ENCODE measurements at places on chromosomes 5 and 9.
A peak's percentile ranks its signal among the peaks of the same experiment; 100 is the strongest.

DNA sequence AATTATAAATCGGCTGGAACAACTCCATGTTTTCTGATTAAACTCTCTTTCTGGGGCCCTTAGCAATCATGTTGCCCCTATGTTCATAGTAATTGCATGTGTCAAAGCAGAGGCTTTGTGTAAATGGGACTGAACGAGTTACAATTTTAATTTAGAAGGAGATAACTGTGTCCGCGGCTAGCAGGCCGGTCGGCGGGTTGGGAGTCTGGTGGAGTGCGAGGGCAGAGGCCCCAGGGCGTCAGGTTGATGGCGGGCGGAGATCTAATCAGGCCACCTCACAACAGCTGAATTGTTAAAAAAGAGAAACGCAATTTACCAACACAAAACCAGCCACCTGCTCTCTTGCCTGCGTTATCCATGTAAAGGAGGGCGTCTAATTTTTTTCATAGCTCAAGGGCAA lies 134.9 kb upstream of the LPCAT1 start:
- DNase-seq: no peak

DNA sequence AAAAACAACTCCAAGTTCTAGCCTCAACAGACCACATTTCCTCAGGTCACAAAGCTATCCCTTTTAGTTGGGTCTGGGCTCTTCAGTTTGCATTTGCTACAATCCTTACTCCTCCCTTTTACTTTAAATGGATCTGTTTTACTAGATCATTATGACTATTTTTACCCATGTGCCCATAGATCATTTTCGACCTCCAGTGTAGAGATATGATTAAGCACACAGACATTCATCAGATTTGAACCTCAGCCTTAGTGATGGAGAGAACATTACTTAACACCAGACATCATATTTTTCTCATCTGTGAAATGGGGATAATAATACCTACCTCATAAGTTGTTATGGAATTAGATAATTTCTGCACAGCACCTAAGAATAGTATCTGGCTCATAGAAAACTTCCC lies 141.9 kb downstream of the NPR3 start:
- no peak for DNase-seq

DNA sequence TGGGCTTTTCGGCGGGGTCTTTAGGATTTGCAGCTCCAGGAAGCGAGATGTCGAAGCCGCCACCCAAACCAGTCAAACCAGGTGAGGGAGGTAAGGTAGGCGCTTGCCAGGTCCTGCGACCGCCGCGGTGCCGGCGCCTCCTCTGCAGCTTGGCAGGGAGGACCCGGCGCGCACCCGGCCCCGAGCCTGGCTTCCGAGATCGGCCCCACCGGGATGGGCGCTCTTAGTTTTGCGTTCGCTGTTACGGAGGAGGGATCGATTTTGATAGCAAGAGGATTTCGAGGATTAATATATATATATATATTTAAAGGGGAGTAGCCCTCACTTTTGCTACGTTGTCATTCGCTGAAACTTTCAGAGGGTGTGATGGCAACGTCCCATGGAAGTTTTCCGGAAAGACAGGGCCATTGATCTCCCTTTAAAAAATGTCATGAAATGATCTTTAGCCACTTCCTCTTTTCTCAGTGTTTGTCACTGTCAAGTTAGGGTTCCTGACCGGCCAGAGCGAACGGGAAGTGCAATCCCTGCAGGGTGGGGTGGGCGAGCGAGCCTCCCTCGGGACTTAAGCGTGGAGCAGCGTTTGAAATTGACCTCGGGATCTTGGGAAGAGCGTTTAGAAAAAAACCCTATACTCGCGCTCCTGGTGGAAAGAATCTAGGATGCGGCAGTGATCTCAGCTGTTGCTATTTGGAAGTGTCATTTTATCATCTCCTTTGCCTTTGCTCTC lies 495 bp downstream of the OSTF1 start:
- DNase-seq: peak; percentile 35

DNA sequence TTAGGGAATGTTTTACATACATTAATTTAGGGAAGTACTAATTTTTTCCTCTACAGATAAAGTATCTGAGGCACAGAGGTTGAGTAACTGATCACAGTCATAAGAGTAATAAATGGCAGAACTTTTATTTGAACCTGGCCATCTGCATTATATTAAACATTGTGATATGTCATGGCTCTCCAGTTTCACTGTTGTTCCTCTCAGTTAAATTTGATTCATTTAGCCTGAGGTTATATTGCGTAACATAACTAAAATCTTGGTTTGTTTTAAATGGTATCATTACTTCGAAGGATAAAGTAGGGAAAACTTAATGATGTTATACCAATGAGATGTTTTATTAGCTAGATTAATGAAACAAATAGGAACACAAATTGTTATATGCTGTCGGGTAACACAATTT lies 284.4 kb downstream of the KDM4C start:
- no peak for DNase-seq

DNA sequence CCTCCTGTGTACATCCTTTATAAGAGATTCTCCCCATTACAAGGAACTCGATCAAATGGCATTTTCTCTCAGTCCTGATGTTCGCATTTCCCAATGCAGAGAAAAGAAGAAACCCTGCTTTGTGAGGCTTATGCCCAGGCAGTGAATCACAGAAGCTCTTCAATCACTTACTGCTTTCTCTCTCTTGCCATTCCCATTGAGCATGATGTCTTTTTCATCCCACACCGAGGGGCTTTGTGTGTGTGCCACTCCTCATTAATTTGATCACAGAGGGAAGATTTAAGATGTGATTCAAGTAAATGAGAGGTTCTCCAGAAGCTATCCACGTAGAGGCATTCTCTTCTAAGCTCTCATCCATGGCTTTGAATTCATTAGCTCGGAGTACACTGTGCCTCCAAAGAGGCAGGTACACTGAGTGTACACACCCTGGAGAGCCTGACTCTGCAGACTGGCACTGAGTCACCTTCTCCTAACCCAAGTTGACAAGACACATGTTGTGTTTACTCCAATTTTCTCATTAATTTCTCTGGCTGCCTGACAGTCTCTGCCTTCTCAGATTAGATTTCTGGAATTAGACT lies 45.4 kb downstream of the MFAP3 start:
- no peak for DNase-seq

DNA sequence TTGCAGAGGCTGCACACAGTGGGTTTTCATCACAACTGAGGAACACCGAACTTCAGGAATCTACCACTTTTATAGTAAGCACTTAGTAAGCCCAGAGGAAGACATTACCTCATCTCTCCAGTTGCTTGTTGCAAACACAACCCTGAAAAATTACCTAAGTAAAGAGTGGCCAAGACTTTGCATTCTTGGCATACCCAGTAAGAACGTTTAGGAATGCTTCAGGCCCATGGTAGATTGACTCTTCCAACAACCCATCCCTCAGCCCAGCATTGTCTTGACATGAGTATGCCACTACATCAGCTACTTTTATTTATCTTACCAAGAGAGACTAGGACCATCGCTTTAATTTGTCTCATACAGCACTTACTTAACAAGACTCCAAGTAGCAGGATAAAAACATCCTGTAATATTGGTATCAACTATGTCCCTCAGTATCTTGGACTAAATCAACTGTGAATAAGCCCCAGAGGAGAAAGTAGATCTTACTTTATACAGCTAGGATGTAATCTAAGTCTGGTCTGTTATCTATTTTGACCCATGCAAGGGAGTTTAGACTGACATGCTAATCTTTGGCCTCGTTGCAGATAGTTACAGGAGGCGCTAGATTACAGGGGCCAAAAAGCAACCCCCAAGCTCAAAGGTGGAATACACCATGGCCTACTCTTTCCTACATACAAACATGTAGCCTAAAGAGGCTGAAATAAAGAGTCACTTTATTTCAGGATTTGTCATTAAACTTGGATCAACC lies 114.9 kb downstream of the INVS start:
- DNase-seq: no peak

DNA sequence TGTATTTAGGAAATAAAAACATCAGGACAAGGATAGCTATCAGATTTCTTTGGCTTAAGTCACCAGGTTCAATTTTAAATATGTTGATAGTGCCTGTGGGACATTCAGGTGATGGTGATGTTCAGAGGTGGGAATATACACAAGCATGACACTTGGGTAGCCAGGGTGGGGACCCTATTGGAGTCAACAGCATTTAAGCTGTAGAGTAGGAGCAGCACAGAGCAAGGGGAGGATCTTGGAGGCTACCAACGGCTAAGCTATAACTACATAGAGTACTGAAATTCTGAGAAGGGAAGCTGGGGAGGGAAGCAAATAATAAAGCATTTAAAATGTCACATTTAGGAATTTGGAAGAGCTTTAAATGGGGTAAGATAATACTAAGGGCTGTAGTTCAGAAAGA lies 177.7 kb downstream of the CPLANE1 start:
- no peak for DNase-seq

GRCh38 chr9:69569738-69570451 lies 102.3 kb downstream of the APBA1 start:
- no peak for DNase-seq

DNA sequence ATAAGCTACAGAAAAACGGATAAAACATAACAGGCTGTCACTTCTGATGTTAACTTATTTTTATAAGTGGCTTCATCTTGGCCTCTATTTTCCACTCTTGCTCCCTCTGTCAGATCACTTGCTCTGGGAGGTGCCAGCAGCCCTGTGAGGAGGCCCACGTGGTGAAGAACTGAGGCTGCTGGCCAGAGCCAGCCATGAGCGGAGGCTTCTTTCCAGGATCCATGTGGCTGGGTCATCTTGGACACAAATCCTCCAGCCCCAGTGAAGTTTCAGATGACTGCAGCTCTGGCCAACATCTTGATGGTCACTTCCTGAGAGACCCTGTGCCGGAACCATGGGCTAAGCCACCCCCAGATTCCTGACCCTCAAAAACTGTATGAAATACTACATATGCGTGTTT lies 7.5 kb upstream of the CMBL start:
- no peak for DNase-seq

DNA sequence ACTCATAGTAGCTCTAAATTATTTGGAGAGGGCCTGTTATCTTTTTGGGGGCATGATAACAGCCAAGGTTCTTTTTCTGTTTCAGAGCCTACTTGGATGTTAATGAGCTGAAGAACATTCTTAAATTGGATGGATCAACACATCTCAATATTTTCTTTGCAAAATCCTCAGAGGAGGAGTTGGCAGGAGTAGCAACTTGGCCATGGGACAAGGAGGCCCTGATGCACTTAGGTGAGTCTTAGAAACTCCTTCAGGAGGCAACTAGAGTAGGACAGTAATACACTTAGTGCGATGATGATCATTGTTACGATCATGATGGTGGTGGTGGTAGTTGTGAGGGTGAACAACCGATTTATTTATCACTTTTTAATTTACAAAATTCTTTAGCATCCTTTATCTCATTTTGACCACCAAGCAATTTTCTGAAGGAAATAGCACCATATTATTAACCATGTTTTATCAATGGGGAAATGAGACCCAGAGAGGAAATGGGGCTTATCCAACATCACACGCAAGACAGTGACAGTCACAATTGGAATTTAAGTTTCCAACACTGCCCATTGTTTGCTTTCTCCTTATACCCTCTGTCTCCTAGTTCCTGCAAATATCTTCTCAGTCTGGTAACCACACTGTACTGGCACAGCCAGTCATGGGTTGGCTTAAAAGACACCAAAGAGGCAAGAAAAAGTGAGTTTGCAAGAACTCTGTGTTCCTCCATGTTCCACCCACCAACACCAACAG lies 54.0 kb downstream of the PAPPA start:
- DNase-seq: no peak

DNA sequence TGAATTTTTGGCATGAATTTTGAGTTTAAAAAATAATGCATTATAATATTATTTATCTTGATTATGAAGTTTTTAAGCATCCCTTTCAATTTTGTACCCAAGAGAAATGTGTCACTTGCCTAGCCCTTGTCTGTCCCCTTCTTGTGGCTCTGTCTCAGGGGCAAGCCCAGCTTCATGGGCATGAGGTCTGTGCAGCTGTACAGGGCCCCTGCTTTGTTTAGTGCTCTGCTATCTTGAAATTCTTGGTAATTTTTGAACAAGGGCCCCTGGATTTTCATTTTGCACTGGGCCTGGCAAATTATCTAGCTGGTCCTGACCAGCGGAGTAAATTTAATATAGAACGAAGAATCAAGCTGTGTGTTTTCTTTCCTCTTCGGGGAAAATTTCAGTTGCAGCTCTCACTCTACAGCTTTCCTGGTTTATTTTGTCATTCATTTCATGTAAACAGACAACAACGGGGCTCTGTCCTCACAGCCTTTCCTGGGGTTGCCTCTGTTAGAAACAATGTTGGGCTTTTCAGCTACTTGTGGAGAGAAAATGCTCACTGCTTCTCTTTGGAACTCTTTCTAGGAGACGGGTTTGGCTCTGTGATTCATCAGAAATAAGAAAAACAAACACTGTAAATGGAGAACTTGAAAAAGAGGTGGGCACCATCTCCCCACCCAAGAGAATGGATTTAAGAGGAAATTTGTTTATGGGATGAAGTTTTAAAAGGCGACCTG lies 41.1 kb downstream of the LIX1 start:
- DNase-seq: no peak

DNA sequence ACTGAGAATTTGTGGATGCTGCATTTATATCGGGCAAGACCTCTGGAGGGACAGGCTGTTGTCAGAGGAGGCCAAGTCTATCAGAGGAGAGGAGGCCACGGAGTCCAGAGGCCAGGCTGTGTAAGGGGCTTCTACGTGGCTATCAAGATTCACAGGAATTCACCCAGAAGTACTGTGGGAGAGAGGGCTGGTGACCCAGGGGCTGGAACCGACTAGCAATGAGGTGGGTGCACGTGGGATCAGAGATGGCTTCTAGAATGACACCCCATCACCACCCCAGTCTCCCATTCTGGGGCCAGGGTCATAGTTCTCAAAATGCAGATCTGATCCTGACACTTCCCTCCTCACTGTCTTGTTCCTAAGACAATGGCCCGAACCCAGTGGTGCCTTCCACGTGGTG lies 61.2 kb upstream of the PHYKPL start:
- no peak for DNase-seq

- no peak for DNase-seq
These were observed 2.0 kb downstream of the JMY start for GRCh38 chr5:79237740-79238560.

- peak; percentile 69 for DNase-seq
These were observed 135.6 kb upstream of the PPP1R26 start for GRCh38 chr9:135343837-135344522.

- DNase-seq: no peak
These were observed 74.9 kb downstream of the CAMK4 start for GRCh38 chr5:111299067-111299481.

GRCh38 chr5:28575368-28575767 lies 1537.0 kb upstream of the CDH9 start:
- no peak for DNase-seq

DNA sequence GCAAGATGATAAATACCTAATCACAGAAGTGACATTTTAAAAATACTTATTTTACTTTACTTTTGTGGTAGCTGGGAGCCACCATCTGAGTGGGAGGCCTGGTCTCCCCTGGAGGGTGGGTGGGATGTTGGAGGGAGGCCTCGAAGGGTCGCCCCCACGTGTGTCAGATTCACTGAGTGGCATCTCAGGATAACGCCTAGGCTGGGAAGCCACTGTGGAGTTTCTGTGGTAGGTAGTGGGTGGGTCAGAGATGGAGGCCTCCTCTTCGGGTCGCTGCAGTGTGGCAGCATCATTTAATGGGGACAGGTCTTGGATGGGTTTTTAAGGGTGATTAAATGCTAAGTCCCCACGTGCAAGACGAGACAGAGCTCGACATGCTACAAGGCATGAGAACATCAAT lies 1154.8 kb upstream of the CDH18 start:
- no peak for DNase-seq

GRCh38 chr5:83472213-83472507 lies 616 bp downstream of the VCAN start:
- no peak for DNase-seq

- DNase-seq: no peak
These were observed 39.9 kb downstream of the CEP72 start for GRCh38 chr5:652023-652515.

- no peak for DNase-seq
These were observed 109.0 kb downstream of the MLLT3 start for GRCh38 chr9:20513126-20513913.
